ENCODE measurements at places on chromosomes 2 and 18.

GRCh38 chr2:35821675-35822074 lies 533.9 kb upstream of the CRIM1 start:
- no peak for DNase-seq

GRCh38 chr18:74610051-74610615 lies 12.5 kb downstream of the ZNF407 start:
- no peak for DNase-seq

- no peak for DNase-seq
Observed at GRCh38 chr2:163348857-163349380, 386.9 kb downstream of the FIGN start.

DNA sequence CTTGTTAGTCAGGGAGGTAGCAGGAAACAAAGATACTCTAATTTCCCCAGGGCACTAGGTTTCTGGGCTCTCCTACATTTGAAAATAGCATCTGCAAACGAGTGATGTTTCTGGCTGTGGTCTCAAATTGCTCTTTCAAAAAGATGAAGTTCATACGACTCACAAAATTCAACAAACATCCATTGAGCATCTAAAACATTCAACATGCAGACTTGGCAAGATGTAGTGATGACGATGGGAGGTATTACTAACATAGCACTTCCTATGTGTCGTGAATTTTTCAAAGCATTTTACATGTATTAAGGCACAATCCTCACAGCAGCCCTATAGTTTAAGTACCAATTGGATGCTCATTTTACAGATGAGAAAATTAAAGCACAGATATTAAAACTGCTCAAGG lies 5.2 kb downstream of the CCBE1 start:
- no peak for DNase-seq

DNA sequence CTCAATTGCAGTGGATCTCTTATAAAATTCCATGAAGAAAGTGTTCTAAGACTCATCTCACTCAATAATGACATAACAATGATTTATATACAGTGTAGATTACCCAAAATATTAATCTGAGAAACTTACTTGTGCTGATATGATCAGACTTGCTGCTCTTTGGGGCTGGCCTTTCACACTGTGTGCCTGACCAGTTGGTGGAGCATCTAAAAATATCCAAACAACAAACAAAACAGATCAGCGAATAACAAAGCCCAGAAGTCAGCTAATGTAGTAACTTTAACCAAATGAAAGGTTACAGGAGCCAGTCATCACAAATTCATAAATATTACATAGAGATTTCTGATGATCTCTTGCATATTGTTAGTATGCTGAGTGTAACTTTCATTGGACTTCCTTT lies 1466.8 kb upstream of the NXPH2 start:
- no peak for DNase-seq

DNA sequence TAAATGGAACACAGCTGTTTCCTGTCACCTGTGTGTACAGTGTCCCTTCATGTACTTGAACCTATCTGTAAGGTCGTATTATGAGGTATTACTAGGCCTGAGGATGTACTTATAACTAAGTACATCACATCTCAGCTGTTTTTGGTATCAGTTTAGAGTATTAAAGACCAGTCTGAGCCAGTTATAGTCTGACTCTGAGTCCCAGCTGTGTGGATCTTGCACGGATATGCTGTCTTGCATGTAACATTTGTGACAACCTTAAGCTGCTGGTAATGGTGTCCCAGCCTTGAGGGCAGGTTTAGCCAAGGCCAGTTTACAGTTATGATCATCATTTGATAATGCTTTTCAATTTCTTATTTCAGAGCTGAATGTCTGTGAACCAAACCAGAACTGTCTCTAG lies 496.3 kb downstream of the SLC4A3 start:
- no peak for DNase-seq

DNA sequence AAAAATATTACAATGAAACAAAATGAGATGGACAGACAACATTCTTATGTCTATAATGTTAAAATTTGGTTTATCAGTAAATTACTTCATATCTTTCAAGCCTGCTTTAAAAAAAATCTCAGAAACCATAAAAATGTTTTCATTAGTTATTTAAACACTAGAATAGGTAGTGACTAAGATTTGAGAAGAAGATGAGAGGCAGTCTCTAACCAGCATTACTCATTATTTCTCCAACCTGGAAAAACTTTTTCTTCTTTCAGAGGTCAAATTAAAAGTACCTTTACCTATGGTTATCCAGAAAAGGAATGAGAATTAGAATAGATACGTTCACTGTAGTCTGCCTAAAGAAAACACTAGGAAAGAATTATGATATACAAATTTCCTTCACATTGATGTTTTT lies 50.3 kb downstream of the IKZF2 start:
- no peak for DNase-seq

DNA sequence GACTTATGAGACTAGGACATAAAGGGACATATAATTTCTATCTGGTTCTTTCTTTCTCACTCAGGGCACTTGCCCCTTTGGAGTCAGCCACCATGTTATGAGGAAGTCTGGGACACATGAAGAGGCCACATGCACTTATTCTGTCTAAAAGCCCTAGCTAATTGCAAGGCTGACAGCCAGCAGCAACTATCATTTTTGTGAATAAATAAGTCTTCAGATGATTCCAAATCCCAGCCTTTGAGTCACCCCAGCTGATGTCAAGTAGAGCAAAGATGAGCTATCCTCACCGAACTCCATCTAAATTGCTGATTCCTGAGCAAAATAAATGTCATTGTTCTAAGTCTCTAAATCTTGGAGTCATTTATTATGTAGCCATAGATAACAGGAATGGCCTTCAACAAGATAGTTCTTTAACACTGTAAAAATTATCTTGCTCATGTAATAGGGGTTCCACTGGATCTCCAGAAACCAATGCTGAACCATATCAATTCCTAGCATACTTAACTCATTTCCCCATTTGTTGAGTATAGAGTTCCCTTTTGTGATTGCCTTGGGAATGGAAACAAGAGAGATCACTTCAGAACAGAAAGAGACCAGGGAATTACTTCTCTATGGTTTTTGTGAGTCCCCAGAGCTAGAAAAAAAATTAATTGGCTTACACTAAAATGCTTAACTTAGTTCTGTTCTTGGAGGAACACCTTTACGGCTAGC lies 50.6 kb upstream of the FN1 start:
- no peak for DNase-seq

DNA sequence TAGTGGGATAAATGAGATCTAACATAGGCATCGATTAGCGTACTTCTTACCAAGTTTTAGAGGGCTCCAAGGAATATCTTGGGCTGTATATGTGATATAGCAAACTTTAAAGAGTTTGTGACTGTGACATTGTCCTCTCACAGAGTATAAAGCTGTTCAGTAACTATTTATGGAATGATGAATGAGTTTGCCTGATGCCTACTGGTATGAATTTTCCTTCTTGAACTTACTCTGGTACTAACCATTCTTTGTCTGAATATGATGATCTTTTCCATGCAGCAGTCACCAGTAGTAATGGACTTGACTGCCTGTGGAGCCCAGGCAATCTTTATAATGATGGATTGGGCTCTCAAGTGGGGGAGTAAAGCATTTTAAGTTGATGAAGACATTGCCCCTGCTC lies 120.5 kb downstream of the PARD3B start:
- DNase-seq, result no peak

- no peak for DNase-seq
Observed at GRCh38 chr2:7825591-7826312, 856.1 kb upstream of the ID2 start.

DNA sequence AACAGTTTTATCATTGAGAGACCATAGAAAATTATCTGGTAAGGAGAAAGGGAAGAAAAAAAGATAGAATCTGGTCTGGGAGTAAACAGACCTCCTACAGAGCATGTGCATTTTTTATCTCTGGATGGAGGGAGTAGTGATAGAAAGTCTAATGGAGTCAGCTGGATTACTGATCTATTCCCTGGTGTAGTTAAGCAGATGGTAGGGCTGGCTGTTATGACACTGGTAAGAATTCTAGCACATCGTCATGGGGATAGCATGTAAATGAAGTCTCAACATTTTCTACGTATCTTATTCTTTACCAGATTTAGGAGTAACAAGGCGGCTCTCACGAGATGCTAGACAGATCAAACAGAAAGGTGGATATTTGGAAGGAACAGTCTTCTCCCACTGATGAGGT lies 407.4 kb downstream of the NRXN1 start:
- DNase-seq, result no peak

- DNase-seq, result no peak
Observed at GRCh38 chr2:65371074-65371434, 61.3 kb downstream of the SPRED2 start.

GRCh38 chr2:220396287-220396686 lies 768.9 kb downstream of the SLC4A3 start:
- no peak for DNase-seq

DNA sequence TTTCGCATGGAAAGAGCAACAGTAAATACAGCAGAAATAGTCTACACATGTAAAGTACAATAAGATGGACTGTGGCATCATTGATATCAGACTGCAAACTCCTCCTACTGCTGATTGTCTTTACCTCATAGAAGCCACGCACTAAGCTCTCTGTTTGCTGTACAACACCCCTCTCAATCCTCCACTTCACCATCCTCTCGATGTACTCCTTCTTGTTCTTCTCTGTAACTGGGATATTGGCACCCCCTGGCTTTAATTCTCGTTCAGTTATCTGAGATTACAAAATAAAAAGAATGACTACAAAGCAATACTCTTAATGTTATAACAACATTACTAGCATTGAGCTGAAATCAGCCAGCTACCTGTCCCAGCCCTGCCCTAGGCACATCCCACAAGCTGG lies 49.3 kb upstream of the STK17B start:
- no peak for DNase-seq

DNA sequence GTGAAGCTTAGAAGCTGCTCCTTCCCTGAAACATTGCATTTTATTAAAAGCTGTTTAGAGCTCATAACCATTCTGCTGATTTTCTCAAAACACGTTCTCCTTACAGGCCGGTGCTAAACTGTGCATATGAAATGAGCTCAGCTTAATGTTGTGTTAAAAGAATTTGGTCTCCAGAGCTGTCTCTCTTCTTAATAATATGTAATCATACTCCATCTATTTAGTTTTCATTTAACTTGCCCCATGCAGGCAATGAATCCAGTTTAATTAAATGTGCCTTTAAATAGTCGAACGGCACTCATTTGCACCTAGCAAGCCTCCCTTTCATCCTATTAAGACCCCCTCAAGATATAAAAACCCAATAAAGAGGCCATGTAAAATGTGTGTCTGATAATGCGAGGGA lies 76.3 kb downstream of the HNMT start:
- DNase-seq, result no peak

GRCh38 chr2:149595056-149595963 lies 7.7 kb upstream of the MMADHC start:
- DNase-seq, result no peak

GRCh38 chr18:23260926-23261590 lies 125.8 kb downstream of the CABLES1 start:
- DNase-seq, result no peak

- no peak for DNase-seq
Observed at GRCh38 chr2:44342854-44343253, 18.4 kb downstream of the PREPL start.

DNA sequence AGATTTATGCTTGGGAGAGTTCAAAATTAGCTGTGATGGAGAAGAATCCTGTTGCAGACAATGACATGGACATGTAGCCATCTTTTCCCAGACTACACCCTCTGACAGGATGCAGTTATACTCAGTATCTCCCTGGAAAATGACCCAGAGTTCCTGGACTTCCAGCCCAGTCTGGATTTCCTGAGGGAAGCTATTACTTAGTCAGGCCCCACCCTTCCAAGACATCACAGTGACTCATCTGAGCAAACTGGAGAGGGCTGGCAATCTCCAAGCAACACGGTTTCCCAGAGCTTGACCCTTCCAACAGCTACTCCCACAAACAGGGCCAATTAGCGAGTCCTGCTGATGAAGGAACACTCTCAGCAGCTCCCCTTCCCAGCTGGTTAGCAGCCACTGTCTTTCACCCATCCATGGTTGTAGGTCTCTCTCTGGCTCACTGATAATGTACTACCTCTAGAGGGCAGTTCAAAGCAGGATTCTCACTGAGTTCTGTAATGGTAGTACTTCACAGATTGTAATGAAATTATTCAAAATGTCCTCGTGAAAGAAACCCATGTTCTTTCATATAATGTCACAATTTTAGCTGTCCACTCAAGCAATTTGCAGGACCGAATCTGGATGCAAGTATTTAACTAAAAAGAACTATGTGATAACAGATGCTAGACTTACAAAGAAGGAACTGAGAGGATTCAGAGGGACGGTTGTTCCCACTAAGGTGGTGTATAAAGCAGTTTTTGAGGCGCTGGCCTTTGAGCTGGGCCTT lies 110.2 kb downstream of the MDH1 start:
- no peak for DNase-seq

DNA sequence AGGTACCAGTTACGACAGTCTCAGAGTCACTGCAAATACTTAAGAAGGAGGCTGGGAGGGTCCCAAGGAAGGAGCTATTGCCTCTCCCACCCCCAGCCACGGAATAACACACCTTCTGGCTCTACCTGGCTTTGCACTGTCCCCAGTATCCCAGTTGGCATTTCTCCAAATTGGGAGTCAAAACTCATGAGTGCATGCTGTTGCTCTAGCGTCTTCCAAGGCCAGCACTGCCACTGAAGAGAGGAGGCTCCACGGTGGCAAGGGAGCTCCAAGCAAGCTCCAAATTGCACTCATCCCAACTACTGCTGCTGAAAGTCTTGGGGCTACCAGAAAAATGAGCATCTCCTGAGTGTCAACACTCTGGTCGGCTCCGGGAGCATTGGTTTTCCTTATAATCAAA lies 1.6 kb downstream of the SCTR start:
- no peak for DNase-seq

- no peak for DNase-seq
Observed at GRCh38 chr2:154551649-154552048, 146.8 kb upstream of the KCNJ3 start.

GRCh38 chr2:9137379-9138150 lies 69.0 kb upstream of the ASAP2 start:
- DNase-seq, result no peak
